ENCODE measurements at places on chromosomes 7 and 10. TPM values are rescaled to one million over a fixed set of nuclear protein-coding genes. Genes with fewer than 3 reads are reported as not detected.

ZKSCAN1 gene
- polyA plus RNA-seq: 13.7 TPM

CLCN1 gene
- polyA plus RNA-seq: not detected

CRHR2 gene
- not detected for polyA plus RNA-seq

CRYGN gene
- not detected for polyA plus RNA-seq

ITGB8 gene
- 2.6 TPM for polyA plus RNA-seq

TNS3 gene
- 75.6 TPM for polyA plus RNA-seq

ZNF789 gene
- polyA plus RNA-seq: 8.9 TPM

SEMA3A gene
- polyA plus RNA-seq: 31.2 TPM

POT1 gene
- 12.7 TPM for polyA plus RNA-seq

HNRNPF gene
- polyA plus RNA-seq: 147 TPM

PTEN gene
- 14.5 TPM for polyA plus RNA-seq

BAMBI gene
- 13.4 TPM for polyA plus RNA-seq

HSPA12A gene
- polyA plus RNA-seq: 16.7 TPM

TES gene
- polyA plus RNA-seq: 49.7 TPM

AMZ1 gene
- 2.7 TPM for polyA plus RNA-seq

AKR1C8 gene
- polyA plus RNA-seq: not detected

SFRP4 gene
- not detected for polyA plus RNA-seq

GPR85 gene
- 1.7 TPM for polyA plus RNA-seq

PHTF2 gene
- 28.3 TPM for polyA plus RNA-seq

PALD1 gene
- polyA plus RNA-seq: 0.14 TPM

SDK1 gene
- polyA plus RNA-seq: 1.3 TPM
